ENCODE measurements at places on chromosomes 3 and 15.

DNA sequence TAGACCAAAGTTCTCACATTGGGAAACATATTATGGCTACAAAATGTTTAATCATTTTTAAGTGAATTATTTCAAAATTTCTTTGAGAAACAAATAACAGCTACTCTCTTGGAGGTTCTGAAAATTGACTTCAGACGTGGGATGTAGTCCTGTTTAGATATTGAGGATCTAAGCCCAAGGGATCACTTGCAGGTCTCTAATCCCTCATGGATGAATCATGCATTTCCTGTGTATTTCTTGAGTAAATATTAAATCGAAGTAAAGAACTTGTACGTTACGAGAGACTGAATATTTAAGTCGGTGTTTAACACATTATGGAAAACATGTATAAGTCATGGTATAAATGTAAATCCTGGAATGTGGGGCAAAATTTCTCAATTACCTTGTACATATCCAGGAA, 119.8 kb downstream of the EPHA3 start:
- peak; percentile 12 for DNase-seq

DNA sequence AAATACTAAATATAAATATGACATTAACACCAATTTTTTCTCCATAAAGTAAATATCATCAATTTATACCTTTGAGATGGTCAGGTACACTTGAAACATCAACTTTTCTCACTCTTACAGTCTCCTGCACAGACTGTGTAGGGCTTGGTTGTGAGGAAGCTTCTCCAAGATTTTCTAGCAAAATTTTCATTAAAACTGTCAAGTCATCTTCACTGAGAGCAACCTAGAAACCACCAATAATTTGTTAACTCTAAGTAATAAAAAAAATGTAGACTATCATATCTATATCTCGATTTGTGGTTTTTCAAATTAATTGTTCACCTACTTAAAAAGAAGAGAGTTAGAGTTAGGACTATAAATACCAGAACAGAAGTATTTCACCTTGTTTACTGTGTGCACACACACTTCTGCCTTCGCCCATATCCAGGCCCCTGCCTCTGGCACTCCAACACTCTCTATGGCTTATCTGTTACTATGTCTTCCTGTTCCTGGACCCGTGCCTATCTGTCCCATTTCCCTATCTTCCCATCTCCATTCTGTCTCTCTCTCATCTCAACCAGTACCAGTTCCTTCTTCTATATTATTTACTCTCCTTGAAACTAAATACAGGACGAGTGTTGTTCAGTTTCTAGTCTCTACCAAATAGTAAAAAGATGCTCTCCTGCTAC, 123.6 kb downstream of the VPS13C start:
- no peak for DNase-seq

- no peak for DNase-seq
Observed at GRCh38 chr3:33030802-33031201, 66.1 kb downstream of the GLB1 start.

- DNase-seq, result no peak
Observed at GRCh38 chr3:78794431-78794830, 973.4 kb downstream of the ROBO1 start.

- DNase-seq, result peak; percentile 50
Observed at GRCh38 chr15:60695713-60696522, 217.0 kb upstream of the ICE2 start.

- peak; percentile 25 for DNase-seq
Observed at GRCh38 chr3:71461749-71462483, 121.6 kb downstream of the FOXP1 start.

DNA sequence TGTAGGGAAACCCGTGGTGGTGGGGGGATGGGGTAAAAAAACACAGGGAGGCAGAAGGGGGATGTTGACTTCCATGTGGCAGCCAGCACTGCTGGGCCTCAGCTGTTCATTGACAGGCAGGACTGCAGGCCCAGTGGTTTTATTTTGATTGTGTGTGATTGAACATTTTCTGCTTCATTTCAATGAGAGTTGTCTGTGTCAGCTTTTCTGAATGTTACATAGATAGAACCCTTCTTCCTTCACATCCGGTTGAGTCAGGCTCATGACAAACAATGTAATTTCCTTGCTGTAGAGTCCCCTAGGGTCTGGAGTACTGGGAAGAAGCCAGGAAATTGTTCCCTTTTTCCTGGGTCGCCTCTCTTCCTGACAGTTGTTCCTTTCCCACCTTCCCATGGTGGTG, 8.2 kb upstream of the RPP25 start:
- DNase-seq, result peak; percentile 52

- DNase-seq, result no peak
Observed at GRCh38 chr3:21620511-21621155, 130.4 kb downstream of the ZNF385D start.

GRCh38 chr15:39767921-39768320, 14.7 kb downstream of the FSIP1 start:
- no peak for DNase-seq

DNA sequence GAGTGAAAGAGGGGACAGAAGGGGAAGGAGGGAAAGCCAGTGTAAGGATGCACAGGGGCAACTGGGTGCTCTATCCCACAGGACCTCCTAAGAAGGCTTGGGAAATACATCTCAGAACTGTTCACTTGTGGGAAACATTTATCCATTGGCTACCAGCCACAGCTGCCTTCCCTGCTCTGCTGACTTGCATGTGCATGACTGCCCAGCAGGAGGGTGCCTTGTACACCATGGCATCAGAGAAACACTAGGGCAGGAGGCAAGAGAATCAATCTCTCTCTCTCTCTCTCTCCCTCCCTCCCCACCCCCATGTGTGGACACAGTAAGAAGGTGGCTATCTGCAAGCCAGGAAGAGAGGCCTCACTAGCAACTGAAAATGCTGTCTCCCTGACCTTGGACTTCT, 62.9 kb upstream of the ZBTB38 start:
- DNase-seq, result peak; percentile 75

DNA sequence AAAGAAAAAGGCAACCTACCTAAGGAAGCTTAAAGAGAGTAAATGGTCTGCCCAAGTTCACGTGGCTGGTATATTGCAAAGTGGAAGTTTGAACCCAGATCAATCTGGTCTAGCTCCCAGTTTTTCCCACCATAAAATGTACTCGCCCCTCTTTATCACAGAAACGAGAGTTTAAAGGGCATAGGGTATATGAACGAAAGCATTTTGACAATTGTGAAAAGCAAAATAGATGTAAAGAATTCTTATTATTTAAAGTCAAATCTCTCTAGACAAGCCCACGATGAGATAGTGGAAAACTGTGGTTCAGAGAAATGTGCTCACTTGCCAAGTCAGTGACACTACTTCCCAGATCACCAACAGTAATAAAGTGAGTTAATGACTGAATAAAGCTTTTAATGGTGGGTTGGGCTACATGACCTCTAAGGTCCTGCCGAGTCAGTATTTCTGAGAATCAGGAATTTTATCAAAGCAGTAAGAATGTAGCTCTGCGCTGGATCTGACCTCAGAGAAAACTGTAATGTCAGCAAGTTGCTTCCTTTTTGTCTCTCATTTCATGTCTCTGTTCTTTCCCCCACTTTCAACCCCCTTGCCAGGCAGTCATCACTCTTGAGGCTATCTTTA, 23.3 kb upstream of the NEO1 start:
- peak; percentile 13 for DNase-seq

DNA sequence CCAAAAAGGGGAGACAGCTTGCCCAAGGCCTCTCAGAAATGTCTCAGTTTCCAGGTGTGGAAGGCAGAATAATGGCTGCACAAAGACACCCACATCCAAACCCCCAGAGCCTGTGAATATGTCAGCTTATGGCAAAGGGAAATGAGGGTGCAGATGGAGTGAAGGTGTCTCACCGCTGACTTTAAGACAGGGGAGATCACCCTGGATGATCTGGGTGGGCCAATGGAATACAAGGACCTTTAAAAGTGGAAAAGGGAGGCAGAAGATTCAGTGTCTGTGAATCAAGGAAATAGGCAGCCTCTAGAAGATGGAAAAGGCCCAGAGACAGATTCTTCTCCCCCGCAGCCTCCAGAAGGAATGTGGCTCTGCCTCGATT, 48.8 kb upstream of the ATP2B2 start:
- no peak for DNase-seq

DNA sequence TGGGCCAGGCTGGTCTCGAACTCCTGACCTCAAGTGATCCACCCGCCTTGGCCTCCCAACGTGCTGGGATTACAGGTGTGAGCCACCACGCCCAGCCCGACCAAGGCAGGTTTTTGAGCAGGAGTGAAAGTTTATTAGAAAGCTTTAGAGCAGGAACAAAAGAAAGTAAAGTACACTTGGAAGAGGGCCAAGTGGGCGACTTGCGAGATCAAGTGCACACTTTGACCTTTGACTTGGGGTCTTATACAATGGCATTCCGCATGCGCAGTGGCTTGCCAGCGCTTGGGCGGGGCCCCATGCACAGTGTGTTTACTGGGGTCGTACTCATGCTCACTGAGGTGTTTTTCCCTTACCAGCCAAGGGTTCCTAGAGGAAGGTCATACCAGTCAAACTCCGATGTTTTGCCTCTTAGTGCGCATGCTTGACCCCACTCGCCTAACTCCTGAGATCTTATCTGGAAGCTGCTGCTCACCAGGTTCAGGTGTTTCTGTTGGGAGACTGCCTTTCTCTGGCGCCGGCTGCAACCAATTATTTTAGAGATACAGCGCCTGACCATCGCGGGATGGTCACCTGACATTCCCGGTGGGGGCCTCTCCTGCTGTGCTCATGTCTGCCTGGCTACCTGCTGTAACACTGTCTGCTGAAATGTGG, 46.9 kb upstream of the FLNB start:
- no peak for DNase-seq

- DNase-seq, result peak; percentile 12
Observed at GRCh38 chr3:78907367-78907766, 860.4 kb downstream of the ROBO1 start.

GRCh38 chr3:153219146-153219545, 57.1 kb downstream of the RAP2B start:
- peak; percentile 61 for DNase-seq

- DNase-seq, result peak; percentile 74
Observed at GRCh38 chr15:85858586-85859375, 64.1 kb upstream of the KLHL25 start.

- DNase-seq, result peak; percentile 53
Observed at GRCh38 chr15:66400351-66400774, 13.7 kb downstream of the MAP2K1 start.

DNA sequence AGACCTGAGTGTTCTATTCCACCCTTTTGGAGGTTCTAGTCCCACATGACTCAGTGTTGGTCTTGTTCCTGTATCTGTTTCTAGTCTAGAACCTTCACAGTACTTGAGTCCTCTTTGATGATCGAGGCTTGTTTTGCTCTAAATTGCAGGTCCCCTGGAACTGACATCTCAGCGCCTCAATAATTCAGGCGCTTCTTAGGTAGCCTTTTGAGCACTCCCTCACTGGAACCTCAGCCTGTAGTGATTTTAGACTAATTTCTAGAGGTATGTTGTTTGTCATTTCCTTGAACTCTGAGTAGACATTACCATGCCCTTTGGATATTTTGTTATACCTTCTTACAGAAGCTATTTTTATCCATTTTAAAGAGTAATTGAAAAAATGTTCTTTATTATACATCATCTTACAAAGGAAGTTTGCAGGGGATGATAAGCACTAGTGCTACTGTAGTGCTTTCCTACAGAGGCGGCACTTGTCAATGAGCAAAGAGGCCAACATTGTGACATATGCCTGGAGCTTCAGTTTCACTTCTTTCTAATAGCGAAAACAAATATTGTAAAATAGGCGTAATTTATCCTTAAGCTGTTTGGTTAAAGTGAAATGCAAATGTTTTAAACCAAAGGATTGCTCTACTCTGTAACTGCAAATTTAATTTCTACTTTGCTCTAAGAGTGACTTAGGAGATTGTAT, 75.7 kb downstream of the EFL1 start:
- no peak for DNase-seq

GRCh38 chr15:89575146-89575655, at the start of gene TICRR:
Gene TICRR (plus strand): TSS chr15:89575469. CDS start chr15:89575587, 118 bp downstream.
- DNase-seq, result peak; percentile 100

DNA sequence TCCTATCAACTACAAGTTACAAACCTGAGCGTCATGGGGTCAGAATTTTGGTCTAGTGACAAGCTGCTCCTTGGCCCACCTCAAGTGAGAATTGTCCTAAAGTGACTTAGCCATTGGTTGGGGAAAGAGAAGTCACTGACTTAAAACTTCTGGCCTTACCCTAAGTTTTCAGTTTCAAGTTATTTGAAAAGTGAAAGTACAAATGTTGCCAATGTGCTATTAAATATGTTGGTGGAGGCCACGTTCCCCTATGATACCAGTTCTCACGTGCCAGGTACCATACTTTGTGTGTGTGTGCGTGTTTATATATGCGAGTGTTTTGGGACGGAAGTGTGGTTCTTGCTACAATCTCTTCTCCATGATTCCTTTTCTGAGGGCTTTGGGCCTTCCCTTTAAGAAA, 22.6 kb upstream of the RASGRP1 start:
- no peak for DNase-seq

GRCh38 chr15:66096688-66097058, 156.9 kb downstream of the MEGF11 start:
- DNase-seq, result no peak

- no peak for DNase-seq
Observed at GRCh38 chr3:71487418-71487817, 96.1 kb downstream of the FOXP1 start.

GRCh38 chr3:128435561-128435960, 31.1 kb downstream of the DNAJB8 start:
- no peak for DNase-seq

- no peak for DNase-seq
Observed at GRCh38 chr3:146865175-146865755, 260.1 kb upstream of the PLSCR5 start.

DNA sequence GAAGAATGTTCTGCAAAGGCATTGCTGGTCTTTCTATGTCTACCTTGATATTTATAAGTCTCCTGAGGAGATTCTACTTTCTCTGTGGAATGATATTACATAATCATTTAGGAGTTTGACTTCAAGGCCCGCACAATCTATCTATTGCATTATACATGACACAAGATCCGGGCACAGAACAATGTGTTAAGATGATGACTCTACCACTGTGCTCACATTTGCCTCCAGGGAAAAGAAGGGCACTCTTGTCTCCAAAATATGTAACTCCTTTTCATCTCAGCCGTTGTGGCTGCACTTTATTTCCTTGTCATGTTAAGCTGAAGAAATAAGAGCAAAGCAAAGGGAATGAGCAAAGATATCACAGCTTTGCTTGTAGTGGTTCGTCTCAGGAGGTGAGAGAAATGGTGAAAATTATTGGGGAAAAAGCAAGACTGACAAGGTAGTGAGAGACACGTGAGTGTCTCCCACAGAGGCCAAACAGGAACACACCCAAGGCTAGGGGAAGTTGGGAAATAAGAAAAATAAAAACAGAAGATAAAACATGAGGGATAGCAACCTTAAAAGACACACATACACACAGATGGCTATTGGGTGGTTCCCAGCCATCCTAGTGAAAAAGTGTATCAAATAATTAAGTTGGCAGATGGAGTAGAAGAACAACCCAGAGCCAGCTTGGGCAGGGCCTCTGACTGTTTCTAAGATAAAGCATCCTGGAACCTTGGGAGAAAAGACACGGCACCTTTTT, 184.3 kb downstream of the P3H2 start:
- peak; percentile 22 for DNase-seq

- DNase-seq, result no peak
Observed at GRCh38 chr3:105285653-105286241, 81.0 kb upstream of the ALCAM start.

GRCh38 chr3:36894914-36895313, 49.9 kb downstream of the TRANK1 start:
- DNase-seq, result no peak

All from GM23248 (cell line).